T-helper 17 cell (primary cell): ENCODE measurements at places on chromosomes 12 and 14. TPM values are rescaled to one million over a fixed set of nuclear protein-coding genes. Genes with fewer than 3 reads are reported as not detected.

DNA sequence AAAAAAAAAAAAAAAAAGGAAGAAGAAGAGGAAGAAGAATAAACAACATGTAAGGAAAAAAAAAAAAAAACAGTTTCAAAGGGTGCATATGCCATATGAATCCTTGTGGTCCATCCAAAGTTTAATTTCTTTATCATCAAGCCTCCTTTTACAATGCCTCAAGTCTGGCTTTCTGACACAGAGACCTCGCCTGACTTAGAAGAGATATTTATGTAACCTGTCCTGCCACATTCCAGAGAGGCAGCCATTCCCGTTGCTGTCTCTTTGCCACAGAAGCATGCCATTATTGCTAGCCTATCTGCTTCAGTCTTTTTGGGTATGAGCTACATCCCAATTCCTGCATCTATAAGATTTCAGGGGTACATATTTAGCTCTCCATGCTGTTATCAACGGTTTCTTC lies 596.7 kb upstream of the ATP2B1 start:
- H3K4me3 ChIP-seq, result no peak overlapping the region
- no peak overlapping the region for H3K27ac ChIP-seq
- no peak for DNase-seq

DNA sequence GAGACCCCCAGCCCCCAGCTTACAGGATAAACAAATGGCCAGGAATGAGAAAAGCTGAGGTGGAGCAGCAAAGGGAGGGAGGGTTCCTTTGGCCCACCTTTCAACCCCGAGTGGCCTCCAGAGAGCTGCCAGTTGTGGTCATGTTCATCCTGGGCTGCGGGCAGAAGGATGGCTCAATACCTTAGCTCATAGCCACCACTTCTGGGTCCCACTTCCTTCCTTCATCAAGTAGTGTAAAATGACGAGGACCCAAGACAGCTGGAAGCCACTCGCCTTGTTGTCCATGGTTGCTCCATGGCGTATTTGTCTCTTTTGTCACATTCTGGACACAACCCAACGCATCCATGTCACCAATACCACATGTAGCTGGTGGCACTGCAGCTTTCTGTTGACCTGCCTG lies 24.2 kb downstream of the CRACR2A start:
- peaks cover 33% of the 10 kb centered on the region for H3K4me1 ChIP-seq
- H3K27ac ChIP-seq, result peak overlapping the region; percentile 90
- DNase-seq, result no peak
- no peaks in the 10 kb centered on the region for H3K27me3 ChIP-seq

- H3K36me3 ChIP-seq, result no peaks in the 10 kb centered on the region
- peaks cover 15% of the 10 kb centered on the region for H3K4me1 ChIP-seq
- no peak for DNase-seq
- no peaks in the 10 kb centered on the region for H3K27me3 ChIP-seq
- H3K4me3 ChIP-seq, result no peak overlapping the region
Observed at GRCh38 chr12:89514751-89515150, 9.8 kb downstream of the GALNT4 start.

GRCh38 chr14:97824218-97824617 lies 1027.0 kb downstream of the VRK1 start:
- no peaks in the 10 kb centered on the region for H3K36me3 ChIP-seq
- no peak for DNase-seq
- no peaks in the 10 kb centered on the region for H3K27me3 ChIP-seq
- no peaks in the 10 kb centered on the region for H3K4me1 ChIP-seq
- H3K4me3 ChIP-seq, result no peak overlapping the region
- no peak overlapping the region for H3K27ac ChIP-seq

DNA sequence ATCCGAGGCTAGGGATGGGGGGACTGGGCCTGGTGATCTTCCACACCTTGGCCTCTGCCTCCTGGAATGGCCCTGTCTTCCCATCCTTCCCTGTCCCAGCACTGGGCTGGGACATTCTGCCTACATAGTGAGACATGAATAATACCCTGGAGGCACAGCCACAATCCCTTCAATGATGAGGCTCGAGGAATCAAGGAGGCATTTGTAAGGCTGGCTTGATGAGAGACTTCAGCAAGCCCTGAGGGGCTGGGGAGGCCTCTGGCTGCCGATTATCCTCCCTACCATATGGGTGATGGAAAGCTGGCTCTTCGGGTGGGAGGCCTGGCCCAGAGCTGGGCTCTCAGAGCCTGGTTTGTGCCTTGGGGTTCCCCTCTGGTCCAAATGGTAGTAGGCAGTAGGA lies 92.5 kb downstream of the CALM1 start:
- H3K4me3 ChIP-seq, result no peak overlapping the region
- peaks cover 21% of the 10 kb centered on the region for H3K27me3 ChIP-seq
- H3K27ac ChIP-seq, result no peak overlapping the region
- peaks cover 2% of the 10 kb centered on the region for H3K4me1 ChIP-seq
- peaks cover 2% of the 10 kb centered on the region for H3K36me3 ChIP-seq
- no peak for DNase-seq

GRCh38 chr12:79364197-79364596 lies 326.6 kb downstream of the PAWR start:
- no peaks in the 10 kb centered on the region for H3K36me3 ChIP-seq
- no peaks in the 10 kb centered on the region for H3K4me1 ChIP-seq
- H3K27ac ChIP-seq, result no peak overlapping the region
- no peak for DNase-seq
- no peak overlapping the region for H3K4me3 ChIP-seq

DNA sequence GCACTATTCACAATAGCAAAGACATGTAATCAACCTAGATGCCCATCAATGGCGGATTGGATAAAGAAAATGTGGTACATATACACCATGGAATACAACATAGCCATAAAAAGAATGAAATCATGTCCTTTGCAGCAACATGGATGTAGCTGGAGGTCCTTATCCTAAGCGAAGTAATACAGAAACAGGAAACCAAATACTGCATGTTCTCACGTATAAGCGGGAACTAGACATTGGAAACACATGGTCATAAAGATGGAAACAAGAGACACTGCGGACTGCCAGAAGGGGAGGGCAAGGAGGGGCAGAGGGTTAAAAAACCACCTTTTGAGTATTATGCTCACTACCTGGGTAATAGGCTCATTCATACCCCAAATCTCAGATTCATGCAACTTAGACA lies 234.1 kb upstream of the PLXNC1 start:
- no peak overlapping the region for H3K4me3 ChIP-seq
- H3K36me3 ChIP-seq, result no peaks in the 10 kb centered on the region
- H3K27me3 ChIP-seq, result no peaks in the 10 kb centered on the region
- H3K27ac ChIP-seq, result no peak overlapping the region

DNA sequence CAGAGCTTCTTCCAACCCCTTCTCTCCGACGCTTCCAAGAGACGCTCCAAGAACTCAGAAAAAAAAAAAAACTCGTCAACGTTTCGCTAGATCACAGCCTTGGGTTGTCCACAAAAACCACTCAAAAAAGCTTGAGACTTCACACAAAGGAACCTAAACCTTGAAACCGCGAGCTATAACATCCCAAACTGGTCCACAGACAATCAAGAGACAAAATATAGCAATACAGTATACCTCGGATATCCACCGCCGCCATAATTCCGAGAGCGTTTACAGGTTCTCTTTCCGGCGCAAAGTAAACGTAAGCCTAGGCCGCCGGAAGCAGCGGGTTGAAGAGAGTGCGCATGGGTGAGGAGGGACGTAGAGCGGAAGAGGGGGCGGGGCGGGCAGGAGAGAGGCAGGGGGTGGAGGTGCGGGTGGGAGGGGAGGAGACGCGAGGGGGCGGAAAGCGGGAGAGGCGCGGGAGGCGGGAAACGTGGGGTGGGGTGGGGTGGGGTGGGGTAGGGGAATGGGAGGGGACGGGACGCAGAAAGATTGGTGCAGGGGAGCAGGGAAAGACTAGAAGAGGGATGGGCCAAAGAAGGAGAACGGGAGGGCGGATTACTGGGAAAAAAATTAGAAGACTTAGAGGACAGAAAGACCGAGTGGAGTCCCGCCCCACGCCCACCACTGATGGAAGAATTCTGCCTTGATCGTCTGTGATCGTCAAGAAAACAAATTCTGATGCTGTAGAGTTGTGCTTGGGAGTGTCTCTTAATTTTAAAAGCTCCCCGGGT lies at the start of gene MED6:
Gene MED6, minus strand, starts transcription at position 274 of the 776 bp plus-strand sequence. Its CDS starts 18 bp downstream, at position 256.
- peaks cover 17% of the 10 kb centered on the region for H3K4me1 ChIP-seq
- peak; percentile 72 for DNase-seq
- H3K27ac ChIP-seq, result peak within 1 kb of the TSS; percentile 94
- H3K36me3 ChIP-seq, result no peaks in the 10 kb centered on the region
- H3K27me3 ChIP-seq, result peaks cover 6% of the 10 kb centered on the region

- H3K4me1 ChIP-seq, result peaks cover 28% of the 10 kb centered on the region
- no peaks in the 10 kb centered on the region for H3K36me3 ChIP-seq
- no peak overlapping the region for H3K27ac ChIP-seq
- H3K27me3 ChIP-seq, result no peaks in the 10 kb centered on the region
Observed at GRCh38 chr14:56217380-56218045, 99.3 kb downstream of the PELI2 start.

GRCh38 chr12:32864731-32865130 lies 31.8 kb downstream of the PKP2 start:
- peaks cover 4% of the 10 kb centered on the region for H3K27me3 ChIP-seq
- H3K4me1 ChIP-seq, result no peaks in the 10 kb centered on the region
- no peaks in the 10 kb centered on the region for H3K36me3 ChIP-seq
- no peak for DNase-seq
- no peak overlapping the region for H3K4me3 ChIP-seq

GRCh38 chr14:36834293-36834692 lies 172.6 kb downstream of the PAX9 start:
- no peak for DNase-seq
- H3K27ac ChIP-seq, result no peak overlapping the region
- H3K36me3 ChIP-seq, result no peaks in the 10 kb centered on the region
- no peak overlapping the region for H3K4me3 ChIP-seq

- H3K4me3 ChIP-seq, result no peak overlapping the region
- no peaks in the 10 kb centered on the region for H3K36me3 ChIP-seq
- DNase-seq, result no peak
- H3K27me3 ChIP-seq, result no peaks in the 10 kb centered on the region
- no peaks in the 10 kb centered on the region for H3K4me1 ChIP-seq
Observed at GRCh38 chr12:20646239-20646827, 48.8 kb upstream of the SLCO1C1 start.

DNA sequence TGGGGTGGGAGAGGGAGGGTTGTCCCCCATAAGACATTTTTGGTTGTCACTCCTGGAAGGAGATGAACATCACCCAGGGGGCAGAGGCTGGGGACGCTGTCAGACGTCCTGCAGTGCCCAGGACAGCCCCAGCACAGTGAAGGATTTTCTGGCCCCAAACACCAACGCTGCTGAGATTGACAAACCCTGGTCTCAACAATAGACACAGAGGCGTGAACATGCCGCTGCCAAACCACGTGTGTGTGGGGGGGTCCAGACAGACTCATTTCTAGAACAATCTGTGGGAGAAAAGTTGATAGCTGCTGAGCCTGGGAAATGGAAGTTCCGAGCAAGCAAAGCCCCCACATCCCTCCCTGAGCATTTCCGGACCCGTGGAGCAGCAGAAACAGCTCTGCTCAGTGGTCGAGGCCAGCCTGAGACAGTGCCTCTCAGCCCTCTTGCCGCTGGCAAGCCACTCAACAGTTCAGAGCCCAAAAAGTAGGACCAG lies 43.8 kb upstream of the CLMN start:
- peaks cover 4% of the 10 kb centered on the region for H3K4me1 ChIP-seq
- H3K27ac ChIP-seq, result no peak overlapping the region
- DNase-seq, result no peak
- H3K36me3 ChIP-seq, result peaks cover 2% of the 10 kb centered on the region
- H3K27me3 ChIP-seq, result peaks cover 78% of the 10 kb centered on the region
- H3K4me3 ChIP-seq, result no peak overlapping the region

ATXN7L3B gene
- 39.5 TPM for total RNA-seq

PKP2 gene
- total RNA-seq, result 0.37 TPM

EIF2S3B gene
- total RNA-seq, result 0.50 TPM

CCDC197 gene
- not detected for total RNA-seq

ASCL1 gene
- total RNA-seq, result not detected

GPR137C gene
- total RNA-seq, result 0.70 TPM

CYP46A1 gene
- total RNA-seq, result 0.15 TPM

BHLHE41 gene
- total RNA-seq, result not detected

GPRC5D gene
- total RNA-seq, result not detected

ACOT4 gene
- 0.65 TPM for total RNA-seq

SOX5 gene
- total RNA-seq, result 1.4 TPM

POTEG gene
- total RNA-seq, result not detected
